ENCODE measurements at places on chromosomes 2 and 18. TPM values are rescaled to one million over a fixed set of nuclear protein-coding genes. Genes with fewer than 3 reads are reported as not detected.

GRCh38 chr2:236156095-236156859, 11.9 kb downstream of the GBX2 start:
- no peak for DNase-seq
- H3K36me3 ChIP-seq = no peaks in the 10 kb centered on the region
- H3K4me1 ChIP-seq = no peaks in the 10 kb centered on the region
- peaks cover 30% of the 10 kb centered on the region for H3K27me3 ChIP-seq

- no peak overlapping the region for H3K4me3 ChIP-seq
- no peaks in the 10 kb centered on the region for H3K36me3 ChIP-seq
- peak; percentile 5 for DNase-seq
Observed at GRCh38 chr2:164430166-164430783, 191.0 kb downstream of the GRB14 start.

DNA sequence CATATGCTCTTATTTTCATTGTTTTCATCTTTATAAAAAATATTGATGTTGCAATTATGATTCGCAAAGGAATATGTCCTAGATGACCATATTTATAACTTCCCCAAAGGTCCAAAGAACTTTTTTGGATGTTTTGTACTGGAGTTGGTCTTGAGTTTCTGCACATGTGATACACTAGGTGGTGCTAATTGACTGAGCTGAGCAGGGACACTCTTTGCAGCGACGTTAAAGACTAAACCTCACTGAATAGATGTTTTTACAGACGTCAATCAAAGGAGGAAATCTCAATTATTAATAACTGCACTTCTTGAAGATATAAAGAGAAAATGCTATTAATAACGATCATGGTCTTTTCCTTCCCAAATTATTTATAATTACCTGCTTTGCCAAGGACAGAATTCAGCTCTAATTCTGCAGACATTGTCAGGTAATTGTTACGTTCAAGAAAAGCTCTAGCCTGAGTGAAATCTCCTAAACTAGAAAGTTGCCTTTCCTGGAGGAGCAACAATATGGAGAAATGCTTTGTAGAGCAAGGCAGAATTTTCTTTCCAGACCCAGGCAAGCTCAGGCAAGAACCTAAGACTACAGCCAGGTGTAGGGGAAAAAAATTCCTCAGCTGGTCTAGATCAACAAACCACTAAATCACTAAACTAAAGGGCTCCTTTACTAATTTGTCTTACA, 119.3 kb upstream of the RBBP8 start:
- peak; percentile 19 for DNase-seq
- H3K4me3 ChIP-seq = no peak overlapping the region
- no peak overlapping the region for H3K27ac ChIP-seq
- no peaks in the 10 kb centered on the region for H3K4me1 ChIP-seq

The OSR1 gene
- total RNA-seq = not detected

The RNF125 gene
- total RNA-seq = 22.2 TPM

The MARCO gene
- not detected for total RNA-seq

The PKP4 gene
- total RNA-seq = 58.4 TPM

- H3K27me3 ChIP-seq = no peaks in the 10 kb centered on the region
- H3K36me3 ChIP-seq = no peaks in the 10 kb centered on the region
- peak overlapping the region; percentile 55 for H3K27ac ChIP-seq
Observed at GRCh38 chr2:74573747-74574562, 19.4 kb downstream of the DOK1 start.

The STRADB gene
- total RNA-seq = 21.8 TPM

The MFSD2B gene
- not detected for total RNA-seq

DNA sequence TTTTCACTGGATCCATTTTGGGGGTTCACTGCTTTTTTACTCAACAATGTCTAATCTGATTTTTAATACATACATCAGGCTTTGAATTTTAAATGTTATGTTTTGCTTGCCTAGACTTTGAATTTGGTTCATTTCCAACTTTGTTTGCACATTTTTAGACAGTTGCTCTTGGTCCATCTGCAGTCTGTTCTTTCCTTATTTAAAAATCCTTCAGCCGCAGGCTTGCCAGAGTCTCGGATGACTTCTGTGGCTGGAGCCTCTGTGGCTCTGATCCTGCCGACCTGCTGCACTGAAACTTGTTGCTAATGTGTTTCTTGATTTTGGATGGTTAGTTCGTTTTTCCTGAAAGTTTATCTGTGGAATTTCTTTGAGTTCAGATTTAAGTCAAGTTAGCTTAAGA, 172.0 kb upstream of the ALKAL2 start:
- peaks cover 50% of the 10 kb centered on the region for H3K27me3 ChIP-seq
- H3K27ac ChIP-seq = no peak overlapping the region
- H3K36me3 ChIP-seq = no peaks in the 10 kb centered on the region
- H3K4me3 ChIP-seq = no peak overlapping the region
- DNase-seq = no peak
- H3K4me1 ChIP-seq = peaks cover 44% of the 10 kb centered on the region

The HOXD12 gene
- total RNA-seq = not detected

DNA sequence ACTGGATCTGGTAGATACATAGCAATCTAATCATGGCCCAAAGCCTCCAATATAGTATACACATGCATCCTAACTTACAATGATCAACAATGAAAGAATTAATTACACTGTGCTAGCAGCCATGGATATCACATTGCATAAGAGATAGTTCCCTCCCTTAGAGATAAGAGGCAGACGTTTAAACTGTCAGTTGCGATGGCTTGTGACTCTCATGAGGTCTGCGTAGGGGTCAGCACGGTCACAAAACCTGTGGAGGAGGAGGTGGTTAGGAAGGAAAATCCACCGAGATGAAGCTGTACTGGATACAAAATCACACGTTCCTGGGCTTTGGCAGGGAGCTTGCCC, 800 bp upstream of the RALB start:
- H3K4me3 ChIP-seq = peak overlapping the region; percentile 92
- DNase-seq = no peak
- H3K27ac ChIP-seq = peak overlapping the region; percentile 83
- peaks cover 6% of the 10 kb centered on the region for H3K27me3 ChIP-seq

- no peaks in the 10 kb centered on the region for H3K36me3 ChIP-seq
- DNase-seq = no peak
- H3K4me1 ChIP-seq = no peaks in the 10 kb centered on the region
- no peak overlapping the region for H3K27ac ChIP-seq
Observed at GRCh38 chr2:128832946-128833663, 514.4 kb upstream of the HS6ST1 start.
